ENCODE measurements at places on chromosomes 13 and 19.

DNA sequence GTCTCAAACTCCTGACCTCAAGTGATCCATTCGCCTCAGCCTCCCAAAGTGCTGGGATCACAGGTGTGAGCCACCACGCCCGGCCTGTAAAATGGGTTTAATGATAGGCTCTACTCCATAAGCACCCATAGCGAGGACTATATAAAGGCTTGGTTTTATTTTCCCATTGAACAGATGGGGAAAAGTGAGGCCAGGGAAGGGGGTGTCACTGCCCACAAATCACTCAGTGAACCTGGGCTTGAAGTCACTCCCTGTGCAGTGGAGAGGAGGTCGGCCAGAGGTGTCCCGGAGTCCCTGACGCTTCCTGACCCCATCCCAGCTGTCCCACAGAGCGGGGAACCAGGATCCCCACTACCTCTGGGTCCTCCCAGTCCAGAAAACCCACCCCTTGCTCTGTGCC lies 14.9 kb downstream of the TLE2 start:
- DNase-seq, result no peak

DNA sequence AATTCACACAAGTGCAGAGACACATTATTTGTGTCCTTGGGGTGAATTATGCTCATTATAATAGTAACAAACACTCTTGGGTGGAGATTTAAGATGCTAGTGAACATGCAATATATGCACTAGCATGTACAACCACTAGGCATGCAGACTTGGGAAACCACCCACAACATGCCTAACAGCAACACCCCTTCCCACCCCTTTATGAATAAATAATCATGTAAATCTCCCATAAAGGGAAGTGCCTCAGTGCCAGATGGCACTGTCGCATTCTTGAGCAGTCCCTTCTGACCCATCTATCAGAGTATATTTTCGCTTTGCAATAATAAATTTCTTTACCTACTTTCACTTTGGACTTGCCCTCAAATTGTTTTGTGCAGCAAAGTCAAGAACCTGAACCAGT lies 1362.2 kb downstream of the OLFM4 start:
- DNase-seq, result no peak

- DNase-seq, result no peak
These were observed 170.3 kb downstream of the TSHZ3 start for GRCh38 chr19:31178833-31179470.

DNA sequence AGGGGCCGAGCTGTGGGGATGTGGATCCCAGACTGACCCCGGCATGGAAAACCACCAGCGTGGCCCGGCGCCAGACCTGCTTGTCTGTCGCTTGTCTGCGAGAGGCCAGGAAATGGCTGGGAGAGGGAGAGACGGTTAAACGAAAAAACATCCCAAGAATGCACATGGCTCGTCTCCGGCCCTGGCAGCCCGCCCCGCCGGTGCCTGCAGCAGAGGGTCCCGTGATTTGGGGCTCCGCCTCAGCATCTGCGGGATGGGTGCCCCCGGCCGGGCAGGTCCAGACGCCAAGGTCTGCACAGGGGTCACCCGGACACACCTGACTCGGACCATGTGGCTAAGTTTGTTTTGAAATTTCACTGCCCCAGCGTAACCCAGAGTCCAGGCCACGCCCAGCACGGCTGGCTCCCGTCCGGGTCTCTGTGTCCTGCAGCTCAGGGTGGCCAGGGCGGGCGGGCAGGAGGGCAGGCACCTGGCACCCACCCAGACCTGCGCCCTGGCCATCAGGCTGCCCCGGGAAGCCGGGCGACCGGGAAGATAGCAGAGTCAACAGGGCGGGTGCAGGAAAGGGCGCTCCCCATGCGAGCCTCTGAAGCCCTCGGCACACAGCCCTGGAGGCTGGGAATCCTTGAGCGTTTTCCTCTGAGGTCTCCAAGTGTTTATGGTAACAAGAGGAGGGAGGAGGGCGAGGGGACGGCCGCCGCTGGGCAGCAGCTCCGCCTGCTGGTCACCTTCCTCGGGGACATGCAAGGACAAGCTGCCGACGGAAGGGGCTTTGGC lies 103.2 kb downstream of the GADD45B start:
- DNase-seq, result peak; percentile 30

GRCh38 chr13:62309904-62310303 lies 894.3 kb upstream of the PCDH20 start:
- no peak for DNase-seq

- DNase-seq, result no peak
These were observed 128.7 kb downstream of the TSHZ3 start for GRCh38 chr19:31220540-31220939.

DNA sequence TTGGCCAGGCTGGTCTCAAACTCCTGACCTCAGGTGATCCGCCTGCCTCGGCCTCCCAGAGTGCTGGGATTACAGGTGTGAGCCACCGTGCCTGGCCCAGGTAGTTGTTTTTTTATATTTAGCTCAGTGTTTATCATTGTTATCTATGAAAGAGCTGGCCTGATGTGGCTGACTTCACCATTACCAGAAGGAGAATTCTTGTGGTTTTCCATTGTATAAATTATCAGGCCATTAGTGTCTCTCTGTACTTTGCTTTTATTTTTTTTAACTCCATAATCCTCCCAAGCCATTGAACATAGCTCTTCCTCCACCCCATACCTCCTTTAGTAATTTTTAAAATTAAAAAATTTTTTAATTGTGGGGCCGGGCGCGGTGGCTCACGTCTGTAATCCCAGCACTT lies 24.2 kb downstream of the CERS4 start:
- no peak for DNase-seq

DNA sequence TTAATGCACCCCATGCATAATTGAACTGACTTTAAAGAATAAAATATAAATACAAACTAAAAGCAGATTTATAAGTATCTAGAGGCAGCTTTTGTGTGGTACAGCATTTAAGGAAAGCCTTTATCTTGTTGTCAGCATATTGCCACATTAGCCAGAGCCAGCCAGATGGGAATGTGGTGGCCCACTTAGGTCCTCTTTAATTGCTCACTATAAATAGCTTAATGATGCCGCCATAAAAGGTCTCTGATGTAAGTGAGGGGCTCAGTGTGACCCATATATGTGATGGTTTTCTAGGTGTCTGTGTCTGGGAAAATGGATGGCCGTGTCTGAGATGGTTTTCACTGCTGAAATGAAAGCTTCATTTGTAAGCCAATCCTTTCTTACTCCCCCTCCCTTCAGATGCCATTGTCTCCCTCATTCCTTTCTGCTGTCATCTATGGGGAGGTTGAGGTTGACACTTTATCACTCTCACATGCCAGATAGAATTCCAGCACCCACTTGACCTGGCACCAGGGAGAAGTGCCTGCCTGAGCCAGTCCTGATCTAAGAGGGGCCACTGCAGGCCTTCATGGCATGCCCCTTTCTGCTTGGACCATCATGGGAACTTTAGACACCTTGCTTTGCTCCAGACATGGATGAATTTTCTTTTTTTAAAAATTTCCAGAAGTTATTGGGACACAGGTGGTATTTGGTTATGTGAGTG lies 135.3 kb downstream of the MTUS2 start:
- DNase-seq, result no peak

GRCh38 chr13:28716511-28716910 lies 2.3 kb downstream of the SLC46A3 start:
- no peak for DNase-seq

- DNase-seq, result no peak
These were observed 16.6 kb downstream of the OLFM4 start for GRCh38 chr13:53045189-53045588.

DNA sequence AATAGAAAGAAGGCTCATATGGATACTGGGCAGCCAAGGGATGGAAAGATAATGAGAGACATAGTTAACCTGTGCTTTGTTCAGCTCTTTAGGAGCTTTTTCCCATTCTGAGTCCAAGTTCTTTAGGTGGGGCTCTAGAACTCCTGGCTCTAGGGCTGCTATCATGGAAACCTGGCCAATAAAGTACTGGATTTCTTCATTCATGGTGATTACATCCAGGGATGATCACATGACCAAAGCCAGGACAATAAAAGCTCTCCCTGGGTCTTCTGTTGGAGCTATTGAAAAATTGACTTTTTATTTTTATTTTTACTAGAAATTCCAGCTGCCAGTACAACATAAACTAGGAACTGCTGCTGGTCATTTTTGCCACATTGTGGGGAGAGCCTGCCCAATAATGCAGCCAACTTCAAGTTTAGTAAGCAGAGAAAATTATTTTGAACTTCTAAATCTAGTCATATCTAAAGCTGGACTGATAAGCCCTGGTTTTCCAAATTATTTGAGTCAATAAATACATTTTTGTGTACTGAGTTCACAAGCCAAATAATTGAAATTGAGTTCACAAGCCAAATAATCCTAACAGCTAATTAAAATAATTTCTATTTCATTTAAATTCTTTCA lies 224.9 kb upstream of the STARD13 start:
- no peak for DNase-seq

DNA sequence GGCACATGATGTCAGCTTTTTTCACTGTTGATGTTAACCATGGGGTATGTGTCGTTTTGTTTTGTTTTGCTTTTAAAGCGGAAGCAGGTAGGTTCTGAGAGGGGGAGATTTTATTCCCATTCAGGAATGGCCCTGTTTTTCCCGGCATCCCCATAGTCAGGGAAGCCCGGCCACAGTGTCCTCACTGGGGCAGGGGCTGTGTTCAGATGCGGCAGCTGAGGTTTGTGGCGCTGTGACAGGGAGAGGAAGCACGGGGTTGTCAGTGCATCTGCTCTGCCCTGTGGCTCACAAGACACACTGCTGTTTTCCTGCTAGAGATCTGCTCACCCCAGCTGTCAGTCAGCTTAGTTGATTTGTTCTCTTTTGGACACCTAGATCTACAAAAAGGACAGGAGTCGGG lies 27.6 kb downstream of the ANKRD27 start:
- no peak for DNase-seq

- DNase-seq, result no peak
These were observed 1.4 kb upstream of the MAG start for GRCh38 chr19:35290381-35291127.

DNA sequence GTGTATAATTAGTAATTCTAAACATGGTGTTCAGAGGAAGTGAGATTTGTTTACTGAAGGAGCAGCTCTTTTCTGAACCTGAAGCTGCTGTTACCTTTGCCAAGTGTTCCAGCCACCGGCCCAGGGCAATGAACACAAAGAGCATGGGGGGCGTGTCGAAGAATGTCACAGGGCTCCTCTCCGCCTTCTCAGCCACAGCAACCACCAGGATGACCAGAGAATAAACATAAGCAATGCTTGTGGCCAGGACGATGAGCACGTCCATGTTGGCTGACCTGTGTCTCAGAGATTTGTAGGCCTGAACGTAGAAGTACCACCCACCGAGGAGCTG lies 53.1 kb downstream of the ATP7B start:
- no peak for DNase-seq

DNA sequence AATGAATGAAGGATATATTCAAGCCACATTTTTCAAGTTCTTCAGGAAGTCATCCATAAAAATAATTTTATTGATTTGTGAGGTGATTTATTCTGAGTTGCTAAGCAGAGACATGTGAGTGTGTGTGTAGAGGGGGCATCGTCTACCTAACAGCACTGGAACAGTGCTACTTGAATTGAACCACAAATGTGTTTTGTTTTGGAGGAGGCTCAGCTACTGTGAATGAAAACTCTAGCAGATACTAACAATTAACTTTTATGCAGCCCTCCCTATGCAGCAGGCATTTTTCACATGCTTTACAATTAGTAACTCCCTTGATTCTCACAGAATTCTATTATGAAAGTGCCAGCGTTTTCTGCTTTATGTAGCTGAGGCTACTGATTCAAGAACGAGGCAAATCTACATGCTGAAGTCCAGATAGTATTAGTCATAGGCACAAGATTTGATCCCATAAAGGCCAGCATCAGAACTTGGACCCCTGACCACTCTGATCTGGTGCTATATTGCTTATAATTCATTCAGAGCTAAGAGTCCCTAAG lies 103.7 kb downstream of the MYO16 start:
- DNase-seq, result no peak

DNA sequence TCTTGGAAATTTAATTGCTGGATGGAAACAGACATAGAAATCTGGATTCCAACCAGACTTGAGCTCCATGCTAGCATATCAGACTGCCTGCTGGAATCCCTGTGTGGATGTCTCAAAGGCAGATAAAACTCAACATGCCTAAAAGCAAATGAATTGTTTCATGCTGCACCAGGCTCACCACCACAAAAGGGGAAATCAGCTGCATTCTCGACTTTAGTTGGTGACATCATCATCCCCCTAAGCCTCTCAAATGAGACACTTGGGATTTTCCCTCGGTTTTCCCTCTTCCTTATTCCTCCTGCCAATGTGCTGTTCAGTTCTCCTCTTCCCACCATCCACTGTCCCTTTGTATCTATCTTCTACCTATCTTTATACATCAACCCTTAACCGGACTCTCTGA lies 134.3 kb downstream of the ZDHHC20 start:
- DNase-seq, result no peak

DNA sequence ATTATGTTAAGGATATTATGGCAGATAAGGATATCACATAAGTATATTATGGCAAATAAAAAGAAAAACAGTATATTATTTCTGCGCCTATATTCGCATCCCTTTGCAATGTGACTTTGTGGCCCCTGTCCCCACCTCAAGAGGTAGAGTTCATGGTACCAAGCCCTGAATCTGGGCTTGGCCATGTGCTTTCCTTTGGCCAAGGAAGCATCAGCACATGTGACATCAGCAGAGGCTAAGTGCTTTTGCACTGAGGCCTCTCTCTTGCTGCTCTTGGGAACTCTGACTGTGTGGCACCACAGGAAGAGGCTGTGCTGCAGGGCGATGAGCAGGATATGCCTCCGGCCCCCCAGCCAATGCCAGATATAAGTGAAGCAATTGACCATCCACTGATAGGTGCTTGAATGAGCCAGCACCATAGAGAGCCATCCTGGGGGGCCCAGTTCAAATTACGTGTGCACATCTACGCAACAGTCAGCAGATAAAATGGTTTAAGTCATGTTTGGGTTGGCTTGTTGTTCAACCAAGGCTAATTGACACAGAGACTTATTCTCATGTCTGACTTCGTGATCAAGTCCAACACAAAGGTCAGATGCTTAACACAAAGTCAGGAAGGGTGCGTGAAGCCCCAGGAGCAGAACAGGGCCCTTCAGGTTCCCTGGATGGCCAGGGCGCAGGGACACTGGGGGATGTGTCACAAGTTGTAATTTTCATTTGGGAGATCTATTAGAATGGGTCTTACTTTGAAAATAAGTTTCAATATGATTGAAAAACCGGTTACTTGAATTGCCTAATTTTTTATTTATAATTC lies 173.3 kb downstream of the COL4A1 start:
- DNase-seq, result no peak

Data from stimulated activated CD8-positive, alpha-beta memory T cell treated with anti-CD3 and anti-CD28 coated beads, Interleukin-15, amount 100 ng/mL, for 24 hours (primary cell).